ENCODE measurements at places on chromosomes 1 and 21.

GRCh38 chr1:71054281-71054731 lies 6.7 kb upstream of the PTGER3 start:
- DNase-seq: no peak

- no peak for DNase-seq
Measured at GRCh38 chr1:21447311-21447710, 7.4 kb downstream of the NBPF3 start.

- DNase-seq: no peak
Measured at GRCh38 chr21:24852610-24853195, 754.6 kb downstream of the MRPL39 start.

- DNase-seq: no peak
Measured at GRCh38 chr1:175320804-175321203, 128.2 kb upstream of the KIAA0040 start.

DNA sequence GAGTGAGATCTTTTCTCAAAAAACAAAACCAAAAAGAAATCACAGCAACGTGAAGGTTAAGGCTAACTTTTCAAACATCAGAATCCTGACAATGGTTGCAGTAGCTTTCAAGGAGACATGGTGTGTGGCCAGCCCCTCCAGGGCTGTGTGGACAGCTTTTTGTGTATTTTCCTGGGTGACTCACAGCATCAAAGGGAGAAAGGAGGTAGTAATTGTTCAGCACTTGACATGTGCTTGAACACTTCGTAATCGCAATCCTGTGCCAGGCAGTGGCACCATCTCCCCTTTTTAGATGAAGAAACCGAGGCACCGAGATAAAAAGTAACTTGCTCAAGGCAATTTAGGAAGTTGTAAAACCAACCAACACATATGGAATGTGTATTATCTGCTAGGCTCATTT lies 10.3 kb downstream of the NBL1 start:
- DNase-seq: no peak

- DNase-seq: no peak
Measured at GRCh38 chr1:153350321-153350957, 1.8 kb upstream of the PGLYRP4 start.

DNA sequence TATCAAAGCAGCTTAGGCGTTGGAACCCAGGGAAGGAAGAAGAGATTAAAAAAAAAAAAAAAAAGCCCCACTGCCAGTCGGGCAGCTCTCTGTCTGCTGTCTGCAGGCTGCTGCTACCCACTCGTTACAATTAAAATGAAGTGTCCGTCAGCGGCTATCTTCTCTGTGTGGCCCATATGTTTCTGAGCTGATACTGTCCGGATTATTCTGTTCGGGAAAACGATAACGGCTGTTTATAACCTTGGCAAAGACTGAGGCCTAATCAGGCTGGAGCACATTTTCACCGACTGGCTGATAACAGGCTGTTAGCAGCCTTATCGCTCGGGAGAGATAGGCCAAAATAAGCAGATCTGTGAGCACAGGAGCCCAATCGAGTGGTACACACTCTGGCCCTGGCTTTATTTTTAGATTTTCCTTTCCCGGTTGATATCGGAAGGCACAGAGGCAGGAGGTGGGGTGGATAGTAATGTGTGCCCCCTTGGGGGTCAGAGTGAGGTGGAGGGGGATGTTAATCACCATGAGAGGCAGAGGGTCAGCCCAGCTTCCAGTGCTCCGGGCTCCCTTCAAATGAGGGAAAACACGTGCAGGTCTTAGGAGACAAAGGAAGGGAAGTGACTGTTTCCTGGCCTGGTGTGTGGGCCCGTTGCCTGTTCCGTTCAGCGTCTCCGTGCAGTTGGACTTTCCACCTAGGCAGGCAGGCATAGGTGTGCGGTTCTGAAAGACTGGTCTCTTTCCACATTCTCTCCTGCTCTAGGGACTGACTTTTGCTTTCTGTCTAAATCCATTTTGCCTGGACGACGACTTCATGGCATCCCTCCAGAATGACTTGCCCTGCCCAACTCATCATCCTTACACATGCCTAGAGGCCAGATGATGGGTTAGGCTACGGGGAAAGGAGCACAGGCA lies 153.4 kb downstream of the PBX1 start:
- DNase-seq: no peak

- no peak for DNase-seq
Measured at GRCh38 chr1:207888652-207889051, 22.3 kb downstream of the CD34 start.

GRCh38 chr1:29379443-29380073 lies 143.2 kb downstream of the PTPRU start:
- peak; percentile 13 for DNase-seq

DNA sequence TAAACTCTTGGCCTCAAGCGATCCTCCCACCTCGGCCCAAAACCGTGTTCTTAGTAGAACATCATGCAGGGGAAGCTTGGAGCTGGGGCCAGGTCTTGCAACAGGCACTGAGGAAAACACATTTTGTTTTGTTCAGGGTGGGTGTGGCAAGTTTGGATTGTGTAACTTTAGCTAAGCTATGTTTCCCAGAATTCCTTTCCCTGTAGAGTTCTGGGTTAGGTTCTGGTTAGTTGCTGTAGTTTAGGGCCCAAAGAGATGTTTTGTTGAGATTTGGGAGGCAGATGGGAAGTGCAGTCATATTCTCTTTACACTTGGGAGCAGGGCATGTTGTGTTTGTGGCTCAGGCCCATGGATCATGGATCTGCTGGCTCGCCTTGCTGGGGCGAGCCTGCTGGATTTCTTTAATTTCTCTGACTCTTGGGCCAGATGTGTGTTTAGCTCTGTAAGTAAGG lies 24.0 kb downstream of the PLA2G5 start:
- no peak for DNase-seq

DNA sequence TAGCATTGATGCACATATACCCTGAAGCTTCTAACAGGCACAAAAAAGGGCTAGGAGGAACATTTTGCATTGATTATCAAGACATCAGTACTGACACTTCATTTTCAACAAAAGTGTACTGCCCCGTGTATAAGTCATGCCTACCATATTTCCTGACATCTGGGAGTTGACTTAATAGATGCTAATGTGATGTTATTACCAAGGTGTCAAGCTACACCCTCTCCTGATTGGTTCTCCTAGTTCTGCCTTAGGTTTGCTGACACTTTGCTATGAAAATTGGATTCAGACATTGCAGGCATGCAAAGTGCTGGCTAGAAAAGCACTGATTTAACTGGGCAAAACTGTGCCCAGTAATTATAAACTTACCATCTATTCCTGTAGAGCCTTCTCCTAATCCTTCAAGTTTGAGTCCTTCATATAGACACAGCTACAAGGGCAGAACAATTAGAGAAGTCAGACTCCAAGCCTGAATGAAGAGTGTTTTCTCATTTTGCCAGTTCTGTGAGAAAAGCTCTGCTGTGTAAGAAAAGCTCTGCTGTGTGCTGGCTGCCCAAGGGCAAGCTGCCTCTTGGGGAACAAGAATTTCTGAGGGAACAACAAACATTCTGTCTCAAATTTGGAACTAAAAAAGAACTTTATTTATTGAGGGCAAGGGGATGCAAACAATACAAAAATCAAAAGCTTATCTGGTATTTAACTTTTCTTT lies 11.2 kb downstream of the S100A10 start:
- no peak for DNase-seq

DNA sequence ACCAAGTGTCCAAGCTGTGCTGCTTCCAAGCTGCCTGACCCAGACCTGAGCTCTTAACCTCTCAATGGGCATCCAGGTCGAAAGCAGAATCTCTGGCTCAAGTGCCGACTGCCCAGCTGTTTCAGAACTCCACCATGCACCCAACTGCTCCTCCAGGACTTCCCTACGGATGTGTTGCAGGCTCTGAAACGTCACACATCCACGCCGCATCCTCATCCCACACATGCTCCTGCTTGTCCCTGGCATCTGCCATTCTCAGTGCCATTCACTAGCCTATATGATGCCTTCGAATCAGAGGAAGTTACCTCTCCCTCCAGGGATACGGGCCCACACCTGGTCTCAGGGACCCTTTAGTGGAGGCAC lies 11.2 kb downstream of the PDZK1IP1 start:
- no peak for DNase-seq

GRCh38 chr21:32475162-32475812 lies 62.8 kb downstream of the EVA1C start:
- DNase-seq: no peak

DNA sequence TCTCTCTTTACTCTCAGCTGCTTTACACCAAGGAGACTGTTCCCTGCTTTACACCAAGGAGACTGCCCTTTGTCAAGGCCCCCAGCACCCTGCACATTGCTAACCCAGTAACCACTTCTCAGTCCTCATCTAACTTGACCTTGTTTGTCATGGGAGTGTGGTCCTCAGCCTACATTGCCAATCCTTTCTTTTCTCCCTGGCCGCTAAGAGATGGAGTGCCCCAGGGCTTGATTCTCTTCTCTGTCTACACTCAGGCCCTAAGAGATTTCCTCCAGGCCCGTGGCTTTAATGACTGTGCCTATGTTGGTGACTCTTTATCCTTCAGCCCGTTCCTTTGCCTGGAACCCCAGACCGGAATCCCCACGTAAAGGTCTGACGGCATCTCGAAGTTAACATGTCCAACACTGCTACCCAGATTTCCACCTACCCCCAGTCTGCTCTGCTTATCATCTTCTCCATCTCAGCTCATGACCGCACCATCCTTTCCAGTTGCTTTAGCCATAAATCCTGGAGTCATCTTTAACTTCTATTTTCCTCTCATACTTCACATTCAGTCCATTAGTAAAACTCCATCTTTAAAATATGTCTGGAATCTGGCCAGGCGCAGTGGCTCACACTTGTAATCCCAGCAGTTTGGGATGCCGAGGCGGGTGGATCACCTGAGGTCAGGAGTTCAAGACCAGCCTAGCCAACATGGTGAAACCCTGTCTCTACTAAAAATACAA lies 9.5 kb upstream of the SEMA4A start:
- DNase-seq: no peak

DNA sequence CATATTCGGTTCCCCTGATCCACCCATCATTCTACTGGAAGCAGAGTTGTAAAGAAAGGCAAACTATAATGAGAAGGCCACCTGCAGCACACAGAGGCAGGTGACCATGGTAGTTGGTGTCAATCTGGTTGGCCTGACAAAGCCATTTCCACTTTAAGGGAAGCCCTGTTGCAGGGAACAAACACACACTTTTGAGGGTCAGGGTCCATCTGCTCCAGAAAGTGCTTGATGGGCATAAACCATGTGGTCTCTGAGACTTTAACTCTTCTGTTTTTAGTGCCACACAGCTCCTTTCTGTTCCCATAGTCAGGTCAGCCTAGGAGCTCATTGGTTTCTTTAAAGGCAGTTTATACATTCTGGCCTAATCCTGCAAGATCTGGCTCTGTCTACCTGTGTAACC lies 17.5 kb upstream of the BOLA1 start:
- DNase-seq: no peak

GRCh38 chr21:42120101-42120902 lies 49.2 kb downstream of the UMODL1 start:
- no peak for DNase-seq

DNA sequence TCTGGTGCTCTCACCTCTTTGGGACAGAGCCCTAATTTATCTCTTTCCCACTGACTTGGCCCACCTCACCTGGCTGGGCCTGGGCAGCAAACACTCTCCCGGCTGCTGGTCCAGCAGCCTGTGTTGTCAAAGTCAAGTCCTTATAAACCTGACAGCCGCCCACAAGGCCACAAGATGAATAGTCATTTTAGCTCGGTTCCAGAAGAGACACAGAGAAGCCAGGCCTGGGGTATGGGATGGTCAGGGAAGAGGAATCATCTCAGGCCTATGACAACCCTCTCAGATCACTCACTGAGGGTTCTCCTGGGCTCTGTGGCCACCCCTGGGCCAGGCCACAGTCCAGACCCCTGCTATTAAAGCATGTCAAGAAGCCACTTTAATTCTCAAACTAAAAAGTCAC lies 158.5 kb downstream of the FOXD2 start:
- no peak for DNase-seq

GRCh38 chr1:54488065-54488750 lies 59.8 kb upstream of the ACOT11 start:
- DNase-seq: peak; percentile 83

- no peak for DNase-seq
Measured at GRCh38 chr1:98546319-98546718, 115.2 kb upstream of the SNX7 start.

DNA sequence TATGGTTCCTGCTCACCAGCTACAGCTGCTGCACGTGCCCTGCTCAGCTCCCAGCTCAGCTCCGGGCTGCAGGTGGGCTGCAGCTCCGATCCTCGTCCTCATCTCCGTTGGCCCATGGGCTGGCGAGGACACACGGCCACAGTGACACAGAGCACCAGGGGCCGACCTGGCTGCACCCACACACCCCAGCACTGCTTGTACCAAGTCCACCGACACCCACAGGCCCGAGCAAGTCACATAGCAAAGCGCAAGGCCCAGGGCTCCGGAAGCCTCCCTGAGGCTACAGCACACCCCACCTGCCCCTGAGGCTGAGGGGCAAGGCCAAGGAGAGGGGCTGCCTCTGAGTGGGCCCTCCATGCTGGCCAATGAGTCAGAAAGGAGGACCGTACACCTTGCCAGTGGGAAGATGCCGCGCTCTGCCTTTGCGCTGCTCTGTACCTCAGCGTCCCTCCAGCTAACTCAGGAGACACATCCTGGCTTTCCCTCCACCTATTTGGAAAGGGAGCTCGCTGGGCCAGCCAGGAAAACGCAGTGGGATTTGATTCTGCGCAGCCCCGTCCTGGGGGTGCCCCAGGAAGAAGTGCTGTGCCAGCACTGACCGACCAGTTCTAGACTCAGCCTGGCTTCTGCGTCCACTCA lies 124.8 kb downstream of the SIK1 start:
- no peak for DNase-seq

GRCh38 chr21:41497008-41497407 lies 10.9 kb downstream of the TMPRSS2 start:
- no peak for DNase-seq

- DNase-seq: no peak
Measured at GRCh38 chr1:16371725-16372124, 4.7 kb downstream of the SZRD1 start.

- DNase-seq: no peak
Measured at GRCh38 chr1:40595623-40596022, 64.2 kb downstream of the ZNF684 start.

DNA sequence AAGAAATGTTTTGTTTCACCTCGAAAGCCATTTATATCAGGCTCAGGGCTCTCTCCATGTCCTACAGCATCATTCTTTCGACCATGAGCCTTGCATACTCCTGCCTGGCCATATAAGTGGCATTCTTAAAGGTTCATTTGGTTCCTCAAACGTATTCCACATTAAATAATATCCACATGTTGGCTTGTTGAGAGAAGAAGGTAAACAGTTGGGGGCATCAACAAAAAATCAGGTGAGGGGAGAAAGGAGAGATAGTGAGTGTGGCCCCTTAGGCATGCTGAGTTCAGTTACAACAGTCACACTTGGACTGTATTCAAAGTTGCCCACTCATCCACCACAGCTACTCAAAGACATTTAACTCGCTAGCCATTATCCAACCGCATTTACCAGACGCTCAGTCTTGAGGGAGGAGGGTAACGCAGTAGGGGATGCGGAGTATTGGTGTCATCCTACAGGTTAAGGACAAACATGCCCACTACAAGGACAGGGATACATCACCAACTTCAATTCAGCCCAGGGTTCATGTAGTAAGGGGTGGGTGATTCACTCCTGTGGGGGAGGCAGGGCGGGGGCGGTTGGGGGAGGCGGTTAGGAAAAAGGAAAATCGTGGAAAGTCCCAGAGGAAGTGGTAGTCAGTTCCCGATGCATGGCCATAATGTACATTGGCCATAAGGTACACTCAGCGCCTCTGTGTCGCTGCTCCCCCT lies 1.4 kb downstream of the ZNF697 start:
- no peak for DNase-seq

All from activated CD4-positive, alpha-beta memory T cell treated with anti-CD3 and anti-CD28 coated beads for 36 hours (primary cell).